ENCODE measurements at places on chromosomes 2 and 18.

- DNase-seq, result no peak
Observed at GRCh38 chr2:62540408-62541168, 34.6 kb upstream of the TMEM17 start.

DNA sequence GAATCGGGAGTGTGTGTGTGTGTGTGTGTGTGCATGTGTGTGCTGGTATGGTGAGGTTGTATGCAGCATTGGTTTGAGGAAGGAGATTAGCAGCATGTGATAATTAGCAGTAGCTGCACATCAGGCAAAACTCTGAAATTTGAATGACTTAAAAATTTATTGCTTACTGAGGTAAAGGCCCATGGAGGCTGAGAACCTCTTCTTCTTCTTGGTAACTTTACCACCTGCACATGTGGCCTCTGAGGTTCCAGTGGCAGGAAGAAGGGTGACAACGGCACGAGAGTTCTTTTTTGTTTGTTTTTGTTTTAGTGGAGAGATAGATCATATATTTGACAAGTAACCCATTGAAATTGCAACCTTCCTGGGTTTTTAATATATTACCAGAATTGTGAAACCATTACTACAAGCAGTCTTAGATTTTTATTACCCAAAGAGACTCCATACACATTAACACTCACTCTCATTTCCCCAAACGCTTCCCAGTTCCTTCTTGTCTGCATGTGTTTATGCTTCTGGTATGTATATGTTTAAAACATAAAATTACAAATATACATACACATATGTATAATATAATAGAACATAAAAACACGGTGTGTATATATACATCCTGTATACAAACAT lies 292.1 kb downstream of the PTGR3 start:
- DNase-seq, result no peak

GRCh38 chr2:231370749-231371429 lies 24.6 kb upstream of the B3GNT7 start:
- no peak for DNase-seq

DNA sequence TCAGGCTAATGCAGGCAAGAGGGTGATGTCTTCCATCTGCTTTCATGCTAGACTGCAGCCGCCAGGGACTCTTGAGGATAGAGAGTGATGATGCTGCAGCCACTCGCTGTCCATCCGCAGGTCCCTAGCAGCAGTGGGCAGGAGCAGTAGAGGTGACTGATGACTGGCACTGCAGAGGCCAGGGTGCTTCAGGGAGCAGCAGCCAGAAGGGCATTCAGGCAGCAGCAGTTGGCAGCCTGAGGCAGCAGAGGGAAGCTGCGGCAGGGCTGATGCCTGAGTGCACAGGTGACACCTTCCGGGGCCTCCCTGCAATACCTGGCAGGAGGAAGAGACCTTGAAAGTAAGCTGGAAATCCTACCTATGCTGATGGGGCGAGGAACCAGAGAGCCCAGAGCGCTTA lies 214.2 kb downstream of the ICOS start:
- DNase-seq, result no peak

- DNase-seq, result no peak
Observed at GRCh38 chr2:238092486-238093035, 7.6 kb upstream of the ESPNL start.

- no peak for DNase-seq
Observed at GRCh38 chr2:149611100-149611820, 23.7 kb upstream of the MMADHC start.

DNA sequence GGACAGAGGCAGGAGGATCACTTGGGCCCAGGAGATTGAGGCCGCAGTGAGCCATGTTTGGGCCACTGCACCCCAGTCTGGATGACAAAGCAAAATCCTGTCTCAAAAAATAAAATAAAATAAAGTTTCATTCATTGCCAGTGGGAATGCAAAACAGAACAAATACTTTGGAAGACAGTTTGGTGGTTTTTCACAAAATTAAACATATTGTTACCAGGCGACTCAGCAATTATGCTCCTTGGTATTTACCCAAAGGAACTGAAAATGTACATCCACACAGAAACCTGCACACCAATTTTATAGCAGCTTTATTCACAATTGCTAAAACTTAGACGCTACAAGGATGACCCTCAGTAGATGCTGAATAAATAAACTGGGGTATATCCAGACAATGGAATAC lies 35.8 kb downstream of the FOSL2 start:
- no peak for DNase-seq

DNA sequence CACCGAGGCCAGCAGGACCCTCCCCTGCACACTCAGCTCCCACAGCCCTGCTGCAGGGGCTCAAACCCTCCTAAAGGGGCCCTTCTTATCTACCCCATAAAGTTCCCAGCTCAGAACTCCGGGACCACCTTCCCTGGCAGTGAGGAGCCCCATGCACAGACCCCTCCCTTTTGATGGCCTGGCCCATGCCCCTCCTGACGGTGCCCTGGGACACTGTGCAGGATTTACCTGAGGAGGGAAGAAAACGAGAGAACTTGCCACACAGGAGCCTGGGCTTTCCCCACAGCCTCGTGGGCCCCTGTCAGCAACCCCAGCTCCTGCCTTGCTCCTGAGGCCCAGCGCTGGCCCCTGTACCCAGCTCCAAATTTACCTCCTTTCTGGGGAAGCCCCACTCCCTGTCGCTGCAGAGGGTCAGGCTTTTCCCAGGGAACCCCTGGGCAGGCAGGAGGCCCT lies 206.3 kb upstream of the SALL3 start:
- no peak for DNase-seq

DNA sequence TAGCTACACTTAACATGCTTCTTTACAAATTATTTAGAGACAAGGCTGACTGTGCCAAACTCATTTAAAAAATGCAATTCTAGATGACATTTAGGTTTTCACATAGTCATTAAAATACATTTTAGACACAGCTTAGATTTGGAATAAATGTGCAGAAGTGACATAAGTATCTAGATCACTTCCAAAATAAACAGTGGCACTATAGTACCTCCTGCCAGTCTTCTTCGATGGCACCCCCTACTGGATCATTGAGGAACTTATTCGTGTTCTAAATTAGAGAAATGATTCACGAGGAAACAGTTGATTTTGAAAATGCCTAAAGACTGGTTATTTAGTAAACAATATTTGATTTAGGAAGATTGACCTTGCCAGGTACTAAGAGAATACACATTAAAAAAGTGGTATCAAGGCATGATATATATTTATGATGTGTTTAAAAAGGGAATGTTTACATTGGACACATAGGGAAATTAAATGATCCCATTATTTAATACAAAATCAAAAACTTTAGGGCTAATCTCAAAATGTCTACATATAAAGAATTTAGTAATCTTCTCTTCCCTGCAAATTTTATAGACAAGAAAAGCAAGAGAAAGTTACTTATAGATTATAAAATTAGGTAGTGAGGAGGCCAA lies 323.9 kb downstream of the XIRP2 start:
- peak; percentile 42 for DNase-seq

DNA sequence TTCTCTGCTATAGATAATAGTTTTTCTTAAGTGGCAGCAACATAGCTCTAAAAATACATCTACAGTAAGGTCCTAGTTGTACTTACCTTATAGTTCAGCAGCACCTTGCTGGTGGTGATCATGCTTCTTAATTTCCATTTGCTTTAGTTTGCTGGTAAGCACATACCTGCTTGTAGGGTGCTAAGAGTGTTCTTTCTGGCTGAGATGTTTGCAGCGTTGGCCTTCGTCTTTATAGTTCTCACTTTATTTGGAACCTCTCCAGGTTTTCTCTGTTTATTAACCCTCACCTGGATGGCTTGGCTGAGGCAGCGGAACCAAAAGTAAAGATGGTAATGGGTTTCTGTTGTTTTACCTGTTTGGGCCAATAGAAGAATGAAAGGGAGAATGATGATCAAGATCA lies 123.6 kb upstream of the EFEMP1 start:
- no peak for DNase-seq

DNA sequence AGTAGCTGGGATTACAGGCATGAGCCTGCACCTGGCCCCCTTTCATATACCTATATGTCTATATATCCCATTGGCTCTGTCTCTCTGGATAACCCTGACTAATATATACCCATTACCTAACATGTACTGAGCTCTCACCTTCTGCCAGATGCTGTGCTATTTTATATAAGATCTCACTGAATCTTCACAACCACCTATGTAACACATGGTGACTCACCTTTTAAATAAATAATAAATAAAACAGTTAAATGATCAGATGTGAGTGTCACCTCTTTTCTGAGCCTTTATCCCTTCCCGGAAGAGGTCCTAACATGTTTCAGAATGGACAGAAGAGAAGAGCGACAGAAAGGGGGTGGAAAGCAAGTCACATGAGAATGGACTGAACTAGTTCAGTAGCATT lies 123.1 kb downstream of the SPIRE1 start:
- no peak for DNase-seq
